Type B pancreatic cell (in vitro differentiated cells): ENCODE measurements at places on chromosomes 6 and 20.

GRCh38 chr20:62331347-62331746 lies 28.6 kb downstream of the ADRM1 start:
- no peak for DNase-seq

DNA sequence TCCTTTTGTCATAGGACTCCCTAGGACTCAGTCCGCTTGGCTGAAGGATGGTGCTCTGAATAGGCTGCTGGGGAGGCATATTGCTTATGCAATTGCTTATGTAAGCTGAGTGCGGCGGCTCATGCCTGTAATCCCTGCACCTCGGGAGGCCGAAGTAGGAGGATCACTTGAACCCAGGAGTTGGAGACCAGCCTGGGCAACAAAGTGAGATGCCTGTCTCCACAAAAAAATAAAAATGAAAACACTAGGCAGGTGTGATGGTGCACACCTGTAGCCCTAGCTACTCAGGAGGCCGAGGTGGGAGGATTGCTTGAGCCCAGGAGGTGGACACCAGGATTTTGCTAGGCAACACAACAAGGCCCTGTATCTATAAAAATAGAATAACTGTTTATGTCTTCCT lies 81.3 kb downstream of the EYA2 start:
- DNase-seq = no peak

DNA sequence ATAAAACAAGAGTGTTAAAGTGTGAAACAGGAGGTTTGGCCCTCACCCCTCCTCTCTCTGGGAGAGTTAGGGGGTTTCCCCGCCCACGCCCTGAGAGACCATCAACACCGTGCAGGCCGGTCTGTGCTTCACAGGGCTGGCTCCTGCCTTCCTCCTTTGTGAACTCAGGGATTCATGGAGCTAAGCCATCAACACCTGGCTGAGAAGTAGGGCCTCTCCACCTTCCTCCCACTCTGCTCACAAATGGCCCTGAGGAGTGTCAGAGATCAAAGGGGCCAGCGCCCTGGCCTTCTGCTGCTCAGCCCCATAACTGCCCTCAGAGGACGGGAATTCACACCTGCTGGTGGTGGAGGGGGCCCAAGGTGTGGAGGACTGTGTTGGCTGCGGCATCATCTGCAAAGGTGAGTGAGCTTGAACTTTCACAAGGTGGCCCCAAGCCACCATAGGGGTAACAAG lies 88.6 kb downstream of the PSMB1 start:
- no peak for DNase-seq

- DNase-seq = no peak
Observed at GRCh38 chr6:47209632-47210031, 100.1 kb downstream of the TNFRSF21 start.

GRCh38 chr20:50304501-50304856 lies 113.8 kb downstream of the CEBPB start:
- no peak for DNase-seq

DNA sequence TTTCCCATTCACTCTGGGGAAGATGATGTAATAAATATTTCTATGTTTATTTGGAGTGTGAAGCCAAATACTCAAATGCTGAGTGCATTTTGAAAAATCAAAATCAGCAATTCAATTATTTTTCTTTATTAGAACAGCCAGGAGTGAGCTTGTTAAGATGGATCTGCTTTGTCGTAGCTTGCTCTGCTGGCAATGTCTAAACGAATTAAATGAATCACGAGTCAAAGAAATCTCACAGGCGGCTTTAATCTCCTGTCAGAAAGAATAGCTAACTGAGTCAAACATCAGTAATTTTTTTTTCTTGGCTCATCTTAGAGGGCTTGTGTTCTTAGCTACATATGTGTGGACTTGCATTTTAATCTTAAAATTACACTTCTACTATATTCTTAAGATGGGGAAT lies 100.2 kb upstream of the HMGN3 start:
- DNase-seq = no peak

- DNase-seq = no peak
Observed at GRCh38 chr6:158755636-158756035, 63.5 kb downstream of the EZR start.

GRCh38 chr20:14932040-14932439 lies 594.6 kb upstream of the FLRT3 start:
- DNase-seq = no peak

DNA sequence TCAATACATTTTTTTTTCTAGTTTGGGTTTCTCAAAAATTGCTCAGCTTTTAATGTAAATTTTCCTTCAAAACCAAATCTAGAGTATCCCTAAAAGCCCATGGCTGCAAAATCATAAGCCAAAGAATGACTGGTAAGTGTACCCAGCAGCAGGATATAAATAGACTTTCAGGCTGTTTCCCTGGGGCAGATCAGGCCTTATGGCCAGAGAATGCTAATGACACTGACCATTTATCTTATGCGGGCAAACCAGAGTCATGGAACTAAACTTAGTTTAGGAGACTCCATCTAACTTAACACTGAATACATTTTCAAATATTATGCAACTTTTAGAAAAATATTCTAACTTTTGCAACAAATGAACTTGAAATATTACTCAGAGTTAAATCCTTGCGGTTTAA lies 7.4 kb downstream of the OSER1 start:
- DNase-seq = no peak
